ENCODE measurements at places on chromosomes 11 and 22.

DNA sequence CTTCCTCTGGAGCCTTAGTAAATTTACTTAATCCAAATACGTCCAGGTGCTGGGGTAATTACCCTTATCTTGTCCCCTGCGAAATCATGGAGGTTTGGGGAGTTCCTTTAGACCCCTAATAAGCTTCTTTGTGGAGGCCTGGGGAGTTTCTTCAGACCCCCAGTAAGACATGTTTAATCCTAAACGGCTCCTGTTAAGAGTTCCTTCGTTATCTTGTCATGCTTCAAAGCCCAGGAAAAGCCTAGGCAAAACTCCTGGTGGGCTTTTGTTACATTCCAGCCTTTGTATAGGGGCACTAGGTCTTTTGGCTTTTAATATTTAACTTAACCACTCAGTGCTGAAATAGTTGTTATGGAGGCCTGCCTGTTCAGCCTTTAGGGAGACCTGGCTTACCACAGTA, 18.1 kb upstream of the PAMR1 start:
- DNase-seq: no peak

GRCh38 chr22:40178417-40179409, 988 bp downstream of the TNRC6B start:
- peak; percentile 18 for DNase-seq

DNA sequence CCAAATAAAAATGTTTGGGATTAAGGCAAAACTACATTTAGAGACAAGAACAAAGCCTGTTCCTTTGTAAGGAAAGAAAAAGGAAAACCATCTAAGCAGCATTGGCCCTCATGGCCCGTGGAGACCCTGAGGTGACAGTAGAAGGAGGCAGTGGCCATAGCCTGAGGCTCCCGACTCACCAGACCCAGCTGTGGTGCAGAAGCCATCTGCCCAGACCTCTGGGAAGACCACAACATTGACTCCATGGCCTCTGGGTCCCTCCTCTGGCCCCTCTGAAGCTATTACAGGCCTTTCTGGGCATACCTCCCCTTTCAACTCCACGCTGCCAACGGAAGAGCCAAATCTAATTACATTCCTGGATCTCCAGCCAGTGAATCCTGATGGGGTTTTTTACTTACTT, 6.4 kb downstream of the PRAME start:
- DNase-seq: no peak

DNA sequence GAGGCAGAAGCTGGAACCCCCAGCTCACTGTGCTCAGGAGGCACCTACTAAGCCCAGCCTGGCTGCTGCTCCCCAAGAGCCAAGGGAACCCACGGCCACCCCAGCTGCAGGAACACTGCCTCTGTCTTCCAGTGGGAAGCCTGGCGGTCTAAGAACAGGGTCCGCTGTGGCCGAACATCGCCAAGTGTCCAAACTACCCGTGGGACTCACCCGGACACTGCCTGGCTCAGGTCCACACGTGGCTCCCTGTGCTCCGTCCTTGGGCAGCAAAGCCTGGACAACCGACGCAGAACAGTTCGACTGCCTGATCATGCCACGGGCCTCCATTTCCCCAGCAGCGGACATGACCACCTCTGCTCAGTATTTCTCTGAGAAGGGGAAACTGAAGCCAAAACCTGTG, 747.0 kb downstream of the BRD1 start:
- no peak for DNase-seq

- no peak for DNase-seq
Measured at GRCh38 chr11:77726524-77726923, 88.9 kb upstream of the CLNS1A start.

DNA sequence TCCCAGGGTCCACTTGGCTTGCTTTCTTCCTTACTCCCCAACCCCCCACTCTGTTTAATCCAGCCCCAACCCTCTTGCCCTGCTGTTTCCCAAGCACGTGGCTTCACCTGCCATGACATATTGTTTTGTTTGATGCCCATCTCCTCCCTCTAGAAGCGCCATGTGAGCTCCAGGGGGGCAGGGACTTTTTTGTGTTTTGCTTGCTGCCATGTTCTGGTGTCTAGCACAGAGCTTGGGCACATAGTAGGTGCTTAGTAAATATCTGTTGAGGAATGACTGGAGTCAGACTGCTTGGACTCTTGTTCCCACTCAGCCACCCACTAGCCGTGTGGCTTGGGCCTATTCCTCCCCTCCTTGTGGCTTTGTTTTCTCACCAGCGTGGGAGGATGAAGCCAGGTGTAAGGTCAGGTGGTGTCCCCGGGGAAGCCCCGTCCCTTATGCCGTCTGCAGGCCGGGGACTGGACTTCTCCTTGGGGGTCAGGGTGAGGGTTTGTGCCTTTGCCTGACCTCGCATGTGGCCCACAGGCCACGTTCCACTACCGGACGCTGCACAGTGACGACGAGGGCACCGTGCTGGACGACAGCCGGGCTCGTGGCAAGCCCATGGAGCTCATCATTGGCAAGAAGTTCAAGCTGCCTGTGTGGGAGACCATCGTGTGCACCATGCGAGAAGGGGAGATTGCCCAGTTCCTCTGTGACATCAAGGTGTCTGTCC, 3.8 kb downstream of the AIP start:
- DNase-seq: no peak

DNA sequence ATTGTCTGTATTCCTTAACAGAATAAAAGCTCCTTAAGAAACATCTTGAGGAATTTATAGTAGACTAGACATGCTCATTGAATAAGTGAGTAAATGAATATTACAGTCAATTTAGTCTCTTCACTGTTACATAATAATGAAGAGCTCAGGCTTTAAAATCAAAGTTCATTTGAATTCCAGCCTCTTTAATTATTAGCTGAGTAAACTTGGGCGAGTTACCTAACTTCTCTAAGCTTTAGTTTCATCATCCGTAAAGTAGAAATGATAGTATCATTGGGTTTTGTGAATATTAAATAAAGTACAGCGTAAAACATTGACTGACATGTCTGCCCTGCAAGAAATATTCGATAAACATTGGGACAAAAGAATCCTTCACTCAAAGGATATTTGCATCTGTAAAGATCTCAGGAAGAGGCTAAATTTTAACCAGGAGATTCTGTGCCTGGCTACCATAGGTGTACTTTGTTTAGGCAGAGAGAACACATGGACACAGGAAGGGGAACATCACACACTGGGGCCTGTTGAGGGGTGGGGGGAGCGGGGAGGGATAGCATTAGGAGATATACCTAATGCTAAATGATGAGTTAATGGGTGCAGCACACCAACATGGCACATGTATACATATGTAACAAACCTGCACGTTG, 15.2 kb upstream of the BBOX1 start:
- DNase-seq: no peak

DNA sequence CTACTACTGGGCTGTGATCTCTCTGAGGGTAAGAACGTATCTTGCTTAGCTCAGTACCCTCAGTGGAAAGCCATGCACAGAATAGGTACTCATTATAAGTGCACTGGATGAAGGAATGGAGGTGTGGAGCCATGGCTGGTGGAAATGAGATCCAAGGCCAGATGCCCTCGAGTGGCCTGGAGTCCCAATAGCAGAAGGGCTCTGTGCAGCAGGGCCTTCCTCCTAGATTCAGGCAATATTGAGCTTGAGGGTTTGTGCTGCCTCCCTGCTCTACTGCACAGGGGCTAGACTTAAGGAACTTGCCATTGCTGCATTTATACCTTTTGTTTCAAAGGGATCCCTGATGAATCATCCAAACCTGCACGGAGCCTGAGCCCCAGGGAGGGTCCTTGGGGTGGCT, 33.6 kb upstream of the TUB start:
- DNase-seq: no peak

- no peak for DNase-seq
Measured at GRCh38 chr11:35488117-35488516, 37.3 kb downstream of the PAMR1 start.

DNA sequence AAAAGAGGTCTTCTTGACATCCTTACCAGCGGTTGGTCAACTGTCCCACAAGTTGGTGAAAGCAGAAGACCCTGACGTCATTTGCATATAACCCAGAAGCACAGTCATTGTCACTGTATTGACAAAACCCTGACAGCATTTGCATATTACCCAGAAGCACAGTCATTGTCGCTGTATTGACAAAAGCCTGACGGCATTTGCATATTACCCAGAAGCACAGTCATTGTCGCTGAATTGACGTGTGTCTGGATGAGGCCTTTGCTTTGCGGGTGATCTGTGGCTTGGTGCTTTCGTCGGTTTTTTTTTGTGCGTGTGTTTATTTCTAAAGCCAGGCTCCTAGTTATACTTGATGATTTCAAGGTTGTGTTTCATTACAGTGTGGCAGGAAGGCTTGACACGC, 1145.2 kb downstream of the BRD1 start:
- no peak for DNase-seq

GRCh38 chr22:32336771-32337424, 20.8 kb upstream of the RFPL3 start:
- DNase-seq: no peak

- DNase-seq: no peak
Measured at GRCh38 chr11:118984825-118985224, 13.1 kb upstream of the CENATAC start.

GRCh38 chr11:33915526-33915925, 23.6 kb upstream of the LMO2 start:
- DNase-seq: no peak

- no peak for DNase-seq
Measured at GRCh38 chr22:49196046-49196511, 631.6 kb downstream of the BRD1 start.

DNA sequence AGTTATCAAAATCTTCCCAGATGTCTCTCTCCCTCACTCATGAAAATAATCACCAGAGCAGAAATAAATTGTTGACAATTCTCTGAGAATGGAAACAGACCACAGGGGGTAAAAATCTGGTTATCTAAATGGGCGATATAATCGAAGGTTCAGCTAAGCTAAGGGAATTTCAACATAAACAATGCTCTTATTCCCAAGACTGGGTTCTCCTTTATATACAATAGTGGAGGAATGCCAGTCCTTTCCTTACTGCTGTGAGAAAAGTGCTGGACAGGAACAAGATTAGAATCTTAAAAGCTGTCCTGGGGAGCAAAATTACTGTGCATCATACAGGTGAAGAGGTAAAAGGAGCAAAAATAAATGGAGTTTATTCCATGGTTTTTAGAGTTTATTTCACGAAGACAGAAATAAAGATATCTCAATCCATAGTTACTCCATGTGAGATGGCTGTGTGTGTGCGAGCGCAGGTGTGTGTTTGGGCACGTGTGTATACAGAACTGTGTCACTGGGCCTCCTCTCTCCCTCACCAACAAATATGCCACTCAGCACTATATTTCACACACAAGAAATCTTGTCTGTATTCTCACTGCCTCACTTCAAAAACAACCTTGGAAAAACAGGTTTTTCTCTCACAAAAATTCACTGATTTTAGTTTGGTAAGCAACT, 385.6 kb downstream of the DCDC1 start:
- DNase-seq: no peak

- no peak for DNase-seq
Measured at GRCh38 chr11:6598555-6598954, 4.9 kb downstream of the RRP8 start.

DNA sequence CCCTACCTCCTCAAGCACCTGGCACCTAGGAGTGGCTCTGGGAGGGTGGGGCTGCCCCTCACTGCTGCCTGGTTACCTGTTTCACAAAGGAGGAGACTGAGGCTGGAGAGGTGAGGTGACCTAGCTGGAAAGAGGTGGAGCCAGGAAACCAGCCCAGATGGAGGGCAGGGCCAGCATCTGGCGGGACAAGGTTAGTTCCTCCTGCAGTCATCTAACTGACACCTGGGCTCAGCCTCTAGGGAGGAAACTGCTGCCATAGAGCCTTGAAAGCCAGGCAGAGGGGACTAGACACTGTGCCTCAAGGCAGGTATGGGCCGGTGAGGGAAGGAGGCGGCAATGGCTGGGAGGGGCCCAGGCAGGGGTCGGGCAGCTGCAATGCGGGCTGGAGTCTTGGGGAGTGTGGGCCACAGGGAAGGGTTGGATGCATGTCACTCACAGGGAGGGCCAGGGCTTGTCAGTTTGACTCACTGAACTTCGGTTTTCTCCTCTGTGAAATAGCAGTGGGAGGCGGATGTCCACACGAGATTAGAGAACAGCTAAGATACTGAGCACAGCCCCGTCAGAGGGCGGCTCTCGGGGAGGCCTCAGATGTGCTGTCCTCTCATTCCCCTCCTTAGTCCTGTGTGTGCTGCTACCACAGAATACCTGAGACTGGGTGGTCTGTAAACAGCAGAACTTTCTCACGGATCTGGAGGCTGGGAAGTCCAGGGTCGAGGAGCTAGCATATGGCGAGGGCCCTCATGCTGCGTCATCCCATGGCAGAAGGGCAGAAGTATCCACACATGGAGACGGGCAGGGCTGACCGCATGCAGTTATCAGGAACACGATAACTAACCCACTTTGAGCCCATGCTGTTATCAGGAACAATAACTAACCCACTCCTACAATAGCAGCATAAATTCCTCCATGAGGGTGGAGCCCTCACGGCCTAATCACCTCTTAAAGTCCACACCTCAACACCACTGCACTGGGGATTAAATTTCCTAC, 16.1 kb downstream of the MGAT3 start:
- DNase-seq: no peak

- DNase-seq: no peak
Measured at GRCh38 chr11:64718084-64718779, 4.8 kb downstream of the NRXN2 start.

DNA sequence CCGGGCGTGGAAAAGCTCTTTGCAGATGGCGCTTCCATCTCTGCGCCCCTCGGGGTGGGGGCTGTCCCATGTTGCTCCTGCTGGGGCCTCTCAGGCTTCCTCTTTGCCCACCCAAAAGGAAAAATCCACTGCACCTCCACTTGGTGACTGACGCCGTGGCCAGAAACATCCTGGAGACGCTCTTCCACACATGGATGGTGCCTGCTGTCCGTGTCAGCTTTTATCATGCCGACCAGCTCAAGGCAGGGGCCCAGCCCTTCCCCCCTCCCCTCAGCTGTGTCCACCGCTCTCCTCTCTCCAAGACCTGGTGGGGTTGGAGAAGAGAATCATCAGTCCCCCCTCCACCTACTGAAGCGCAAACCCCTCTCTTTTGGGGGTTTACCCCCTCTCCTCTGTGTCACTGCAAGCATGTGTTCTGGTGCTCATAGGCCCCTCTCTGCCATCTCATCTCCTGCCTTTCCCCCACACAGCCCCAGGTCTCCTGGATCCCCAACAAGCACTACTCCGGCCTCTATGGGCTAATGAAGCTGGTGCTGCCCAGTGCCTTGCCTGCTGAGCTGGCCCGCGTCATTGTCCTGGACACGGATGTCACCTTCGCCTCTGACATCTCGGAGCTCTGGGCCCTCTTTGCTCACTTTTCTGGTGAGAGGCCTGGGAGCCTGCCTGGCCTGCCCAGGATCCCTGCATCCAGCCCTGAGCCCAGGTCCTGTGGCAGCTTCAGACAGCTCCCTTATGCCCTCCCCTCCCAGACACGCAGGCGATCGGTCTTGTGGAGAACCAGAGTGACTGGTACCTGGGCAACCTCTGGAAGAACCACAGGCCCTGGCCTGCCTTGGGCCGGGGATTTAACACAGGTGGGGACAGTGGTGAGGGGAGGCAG, 1.8 kb downstream of the LARGE2 start:
- no peak for DNase-seq

- DNase-seq: no peak
Measured at GRCh38 chr11:35765211-35765610, 102.6 kb downstream of the TRIM44 start.

GRCh38 chr22:38753948-38754750, 1.6 kb downstream of the SUN2 start:
- peak; percentile 32 for DNase-seq

All from NCI-H1105 (cell line).